NCI-H1417 treated with DMSO at 0.1 percent for 48 hours (cell line): ENCODE measurements at places on chromosomes 6 and 20.

DNA sequence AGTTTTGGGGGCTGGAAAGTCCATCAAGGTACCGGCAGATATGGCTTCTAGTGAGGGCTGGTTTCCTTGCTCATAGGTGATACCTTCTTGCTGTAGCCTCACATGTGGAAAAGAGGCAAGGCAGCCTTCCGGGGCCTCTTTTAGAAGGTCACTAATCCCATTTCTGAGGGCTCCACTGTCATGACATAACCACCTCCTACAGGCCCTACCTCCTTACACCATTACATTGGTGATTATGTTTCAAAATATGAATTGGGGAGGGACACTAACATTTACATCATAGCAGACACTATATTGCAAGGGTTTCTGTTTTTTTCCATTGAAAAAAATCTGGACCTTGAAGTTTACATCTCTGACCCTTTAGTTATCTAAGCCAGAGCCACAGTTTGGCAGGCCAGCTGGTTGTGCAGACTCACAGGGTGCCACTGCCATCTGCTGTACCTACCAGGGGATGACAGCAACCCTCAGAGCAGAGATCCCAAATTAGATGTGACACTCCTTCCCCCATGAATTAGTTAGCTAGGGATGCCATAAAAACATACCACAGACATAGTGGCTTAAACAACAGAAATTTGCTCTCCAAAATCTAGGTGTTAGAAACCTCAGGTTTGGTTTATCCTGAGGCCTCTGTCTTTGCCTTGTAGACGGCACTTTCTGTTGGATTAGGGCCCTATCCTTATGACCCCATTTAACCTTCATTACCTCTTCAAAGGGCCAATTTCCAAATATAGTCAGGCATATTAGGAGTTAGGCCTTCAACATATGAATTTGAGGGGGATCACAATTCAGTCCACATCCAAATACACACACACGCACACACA is 166.4 kb upstream of the RNF217 start:
- DNase-seq = peak; percentile 32

GRCh38 chr6:62390401-62390800 is 104.4 kb upstream of the KHDRBS2 start:
- DNase-seq = no peak

DNA sequence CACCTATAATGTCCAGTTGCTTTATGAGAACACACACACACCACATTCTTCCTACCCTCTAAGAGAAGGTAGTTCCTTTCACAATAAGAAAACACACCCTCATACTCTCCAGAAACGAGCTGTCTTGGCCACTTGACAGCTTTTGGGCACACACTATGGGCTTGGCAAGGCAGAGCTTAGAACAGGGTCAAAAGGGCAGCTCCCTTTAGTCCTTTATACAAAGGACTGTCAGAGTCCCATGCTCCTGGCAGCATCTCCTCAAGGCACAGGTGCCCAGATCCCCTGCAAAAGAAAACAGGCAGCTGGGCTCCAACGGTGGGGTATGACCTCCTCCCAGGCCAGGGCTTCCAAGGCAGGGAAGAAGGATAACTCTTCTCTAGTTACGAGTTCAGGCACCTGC is 4.9 kb upstream of the LYRM2 start:
- DNase-seq = no peak

DNA sequence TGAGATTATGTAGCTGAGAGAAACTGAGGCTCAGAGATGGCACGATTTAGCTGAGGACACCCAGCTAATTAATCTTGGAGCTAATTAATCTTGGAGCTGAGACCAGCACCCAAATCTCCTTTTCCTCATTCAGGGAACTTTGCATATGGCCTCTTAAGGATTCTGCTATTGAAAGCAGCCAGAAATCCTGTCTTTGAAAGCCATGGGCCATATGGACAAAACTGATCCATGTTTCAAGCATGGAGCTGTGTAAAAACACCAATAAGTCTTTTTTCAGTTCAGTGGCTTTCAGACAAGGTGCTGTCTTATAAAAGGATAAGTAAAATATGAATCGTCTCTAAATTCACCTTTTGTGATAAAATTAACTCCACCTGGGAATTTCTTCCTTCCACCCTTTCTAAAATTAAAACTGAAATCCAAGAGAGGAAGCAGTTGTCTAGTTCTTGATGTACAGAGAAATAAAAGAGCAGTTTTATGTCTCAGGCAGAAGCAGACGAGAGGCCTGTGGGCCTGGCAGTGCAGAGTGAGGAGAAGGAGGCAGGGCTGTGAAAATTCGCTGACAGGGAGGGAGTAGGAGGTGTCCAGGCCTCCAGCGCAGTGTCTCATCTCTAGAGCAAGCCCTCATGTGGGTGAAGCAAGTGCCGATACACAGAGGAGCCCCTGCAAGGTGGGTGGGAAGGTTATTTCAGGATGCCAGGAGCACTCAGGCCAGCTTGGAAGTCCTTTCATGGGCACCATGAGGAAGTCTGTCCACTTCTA is 266.9 kb downstream of the UST start:
- DNase-seq = no peak

DNA sequence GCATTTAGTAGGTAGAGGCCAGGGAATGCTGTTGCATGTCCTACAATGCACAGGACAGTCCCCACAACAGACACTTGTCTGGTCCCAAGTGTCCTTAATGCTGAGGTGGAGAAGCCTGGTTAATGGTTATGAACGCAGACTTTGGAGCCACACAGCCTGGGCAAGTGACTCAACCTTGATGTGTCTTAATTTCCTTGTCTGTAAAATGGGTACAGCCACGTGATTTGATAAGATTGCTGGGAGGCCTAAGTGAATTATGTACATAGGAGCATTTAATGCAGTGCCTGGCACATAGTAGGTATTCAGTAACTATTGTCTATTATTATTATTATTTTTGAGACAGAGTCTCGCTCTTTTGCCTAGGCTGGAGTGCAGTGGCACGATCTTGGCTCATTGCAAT is 11.4 kb downstream of the KCNG1 start:
- DNase-seq = no peak

DNA sequence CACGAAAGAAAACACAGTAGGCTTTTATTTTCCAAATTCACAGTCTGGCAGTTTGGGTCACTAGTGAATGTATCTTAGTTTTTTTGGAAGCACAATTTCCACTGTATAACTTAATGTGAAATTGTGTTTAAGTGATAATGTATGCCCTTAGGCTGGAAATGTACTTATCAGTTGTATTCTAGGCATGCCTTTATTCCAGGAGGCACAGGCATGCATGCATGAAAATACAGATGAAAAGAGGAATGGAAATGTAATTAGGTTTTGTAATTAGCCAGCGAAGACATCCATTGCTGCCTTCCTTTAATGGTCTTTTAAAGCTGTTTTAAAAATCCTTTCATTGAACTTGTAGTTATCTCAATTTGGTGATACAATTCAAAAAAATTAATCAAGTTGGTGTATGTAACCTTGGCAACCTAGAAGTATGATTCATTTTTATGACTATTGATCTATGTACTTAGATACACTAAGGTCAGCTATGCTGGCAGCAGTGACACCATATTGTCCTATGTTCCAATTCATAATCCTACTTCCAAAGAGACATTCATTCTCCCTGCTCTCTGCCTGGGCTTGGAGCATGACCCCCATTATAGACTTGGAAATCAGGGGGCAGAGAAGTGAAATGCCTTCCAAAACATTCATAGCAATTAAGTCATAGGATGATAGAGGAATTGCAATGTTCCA is 73.1 kb downstream of the SNAP25 start:
- DNase-seq = no peak

DNA sequence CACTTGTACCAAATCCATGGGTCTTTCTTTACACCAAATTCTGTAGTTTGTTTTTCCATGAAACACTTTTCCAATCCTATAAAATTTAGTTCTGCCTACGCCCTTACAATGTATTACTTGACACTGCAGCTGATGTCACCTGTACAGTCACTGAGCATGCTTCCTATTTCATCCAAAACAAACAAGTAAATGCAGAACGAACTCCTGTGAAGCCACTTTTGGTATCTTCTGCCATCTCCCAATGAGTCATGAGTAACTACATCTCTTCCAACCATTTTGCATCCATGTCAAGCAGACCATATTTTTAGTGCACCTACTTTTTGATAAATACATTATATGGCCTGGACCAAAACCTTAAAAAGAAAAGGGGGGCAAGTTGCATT is 42.4 kb downstream of the HDDC2 start:
- no peak for DNase-seq

DNA sequence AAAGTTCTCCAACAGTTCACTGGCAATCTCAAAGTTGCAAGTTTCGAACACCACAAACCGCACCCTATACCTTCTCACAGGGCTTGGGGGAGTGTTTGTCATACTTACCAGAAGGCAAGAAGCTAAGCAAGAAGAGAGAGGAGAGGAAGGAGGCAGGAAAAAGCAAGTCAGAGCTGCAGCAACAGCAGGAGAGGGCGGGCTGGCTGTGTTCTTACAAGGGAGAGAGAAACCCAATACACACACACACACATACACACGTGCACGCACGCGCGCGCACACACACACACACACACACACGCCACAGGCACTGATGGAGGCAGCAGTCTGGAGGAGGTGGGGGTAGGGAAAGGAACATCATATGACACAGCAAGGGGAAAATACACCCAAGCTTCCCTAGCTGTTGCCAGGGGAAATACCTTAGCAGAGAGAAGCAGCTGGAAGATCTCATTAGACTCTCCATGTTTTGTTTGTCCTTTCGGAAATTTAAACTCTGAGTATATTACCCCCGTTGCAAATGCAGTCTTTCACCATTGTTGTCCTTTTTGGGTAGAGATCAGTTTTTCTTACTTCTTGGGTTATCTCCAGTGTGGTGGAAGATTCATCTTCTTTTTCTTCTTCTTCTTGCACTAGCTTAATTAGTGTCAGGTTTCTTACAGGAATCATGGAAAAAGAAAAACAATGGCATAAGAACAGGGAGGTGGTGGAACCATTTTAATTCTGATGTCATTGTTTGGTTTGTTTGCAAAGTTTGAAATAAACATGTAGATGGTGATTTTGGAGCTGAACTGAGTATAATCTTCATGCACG is at the start of gene TXLNB:
TXLNB (minus strand) TSS at position 186 of the 807 bp plus-strand sequence. CDS start 3,099 bp downstream, outside the sequence.
- DNase-seq = no peak

GRCh38 chr20:63393566-63393965 is 32.4 kb upstream of the CHRNA4 start:
- no peak for DNase-seq

- DNase-seq = no peak
Measured at GRCh38 chr20:43941476-43942200, 27.0 kb downstream of the TOX2 start.

DNA sequence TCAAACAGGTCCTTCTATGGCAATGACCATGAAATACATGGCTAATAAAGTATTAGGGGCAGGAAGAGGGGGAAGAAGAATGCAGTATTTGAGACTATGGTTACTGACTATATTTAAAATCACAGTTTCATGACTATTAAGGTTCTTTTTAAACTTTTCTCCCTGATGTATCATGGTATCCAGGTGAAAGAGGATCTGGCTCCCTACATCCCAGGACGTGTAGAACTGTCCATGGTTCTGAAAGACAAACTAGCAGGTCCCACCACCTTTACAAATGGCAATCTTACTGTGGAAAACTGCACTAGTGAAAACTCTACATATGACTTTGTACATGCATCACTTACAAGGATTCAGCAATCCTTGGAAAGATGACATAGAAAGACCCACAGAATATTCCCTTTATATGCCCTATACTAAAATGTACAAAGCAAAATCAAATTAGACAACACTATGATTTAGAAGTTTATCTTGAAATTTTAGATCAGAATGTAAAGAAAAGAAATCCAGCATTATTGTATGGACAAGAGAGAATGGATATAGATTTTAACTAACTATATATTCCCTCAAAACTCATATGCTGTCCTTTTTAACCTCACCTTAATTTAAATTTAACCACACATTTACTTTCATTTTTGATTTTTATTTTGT is 33.5 kb downstream of the RPP21 start:
- no peak for DNase-seq

- DNase-seq = no peak
Measured at GRCh38 chr20:47907031-47907675, 121.9 kb upstream of the SULF2 start.

GRCh38 chr20:36260316-36260715 is 24.0 kb downstream of the AAR2 start:
- DNase-seq = no peak

- no peak for DNase-seq
Measured at GRCh38 chr6:129659590-129660345, 50.2 kb downstream of the ARHGAP18 start.

GRCh38 chr6:4324746-4325145 is 189.4 kb upstream of the ECI2 start:
- DNase-seq = no peak

DNA sequence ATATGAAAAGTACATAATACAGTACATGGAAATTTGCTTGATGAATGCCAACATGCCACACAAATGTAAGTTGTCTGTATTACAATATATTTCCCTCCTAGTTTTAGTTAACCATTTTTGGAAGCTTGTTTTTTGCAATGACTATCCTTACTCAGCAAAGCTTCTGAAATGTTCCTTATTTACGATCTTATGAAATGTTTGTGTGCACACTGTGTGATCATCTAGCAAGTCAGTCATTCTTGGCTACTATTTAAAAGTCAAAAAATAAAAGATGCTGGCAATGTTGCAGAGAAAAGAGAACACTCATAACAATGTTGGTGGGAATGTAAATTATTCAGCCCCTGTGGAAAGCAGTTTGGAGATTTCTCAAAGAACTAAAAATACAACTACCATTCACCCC is 33.8 kb downstream of the SUMO4 start:
- DNase-seq = no peak

GRCh38 chr6:158686791-158687381 is 37.0 kb downstream of the SYTL3 start:
- no peak for DNase-seq

DNA sequence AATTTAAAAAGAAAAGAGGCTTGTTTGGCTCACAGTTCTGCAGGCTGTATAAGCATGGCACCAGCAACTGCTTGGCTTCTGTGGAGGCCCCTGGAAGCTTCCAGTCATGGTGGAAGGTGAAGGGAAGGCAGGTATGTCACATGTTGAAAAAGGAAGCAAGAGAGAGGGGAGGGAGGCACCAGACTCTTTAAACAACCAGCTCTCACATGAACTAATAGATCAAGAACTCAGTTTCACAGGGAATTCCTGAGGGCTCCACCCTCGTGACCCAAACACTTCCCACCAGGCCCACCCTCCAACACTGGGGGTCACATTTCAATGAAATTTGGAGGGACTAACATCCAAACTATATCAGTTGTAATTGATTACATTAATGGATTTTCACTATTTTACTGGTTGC is 127.9 kb upstream of the MLIP start:
- no peak for DNase-seq

DNA sequence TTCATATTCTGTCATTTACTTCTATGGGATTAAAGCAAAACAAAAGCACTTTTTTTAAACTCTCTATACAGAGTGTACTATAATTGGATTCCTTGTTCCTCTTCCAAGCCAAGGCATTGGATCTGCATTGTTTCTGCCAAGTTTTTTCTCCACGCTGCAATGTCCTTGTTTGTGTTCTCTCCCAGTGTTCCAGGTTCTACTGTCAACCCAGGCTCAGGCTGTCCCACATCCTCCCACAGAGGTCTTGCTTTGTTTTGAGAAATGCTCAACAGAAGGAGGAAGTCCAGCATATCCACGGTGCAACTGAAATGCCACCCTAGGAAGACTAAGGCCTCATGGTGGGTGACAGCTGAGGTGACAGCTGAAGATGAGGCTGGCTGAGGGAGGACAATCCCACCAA is 287.1 kb upstream of the PRDM1 start:
- no peak for DNase-seq
